ENCODE measurements at places on chromosomes 12 and 14.

GRCh38 chr14:61588419-61588901 is 106.9 kb upstream of the HIF1A start:
- DNase-seq = no peak

- DNase-seq = no peak
Observed at GRCh38 chr12:90299121-90299520, 590.5 kb upstream of the ATP2B1 start.

DNA sequence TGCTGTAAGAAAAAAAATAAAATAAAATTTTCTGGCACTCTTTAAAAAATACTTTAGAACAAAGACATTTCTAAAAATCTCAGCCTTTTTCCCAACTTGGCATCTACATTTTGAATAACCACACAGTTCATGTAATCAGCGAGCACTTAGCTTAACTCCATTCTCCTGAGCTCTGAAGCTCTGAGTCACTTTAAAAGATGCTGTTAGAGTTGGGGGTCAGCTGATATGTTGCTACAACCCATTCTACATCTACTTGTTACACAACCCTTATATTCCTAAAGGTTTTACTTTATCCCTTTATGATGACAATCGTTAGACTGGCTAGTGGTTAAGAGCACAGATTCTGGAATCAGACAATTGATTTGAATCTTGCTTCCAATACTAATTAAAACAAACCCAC is 48.3 kb downstream of the SLC41A2 start:
- DNase-seq = no peak

GRCh38 chr12:56695327-56696101 is 7.4 kb upstream of the PTGES3 start:
- no peak for DNase-seq

- no peak for DNase-seq
Observed at GRCh38 chr12:1935242-1935641, 16.8 kb upstream of the CACNA2D4 start.

DNA sequence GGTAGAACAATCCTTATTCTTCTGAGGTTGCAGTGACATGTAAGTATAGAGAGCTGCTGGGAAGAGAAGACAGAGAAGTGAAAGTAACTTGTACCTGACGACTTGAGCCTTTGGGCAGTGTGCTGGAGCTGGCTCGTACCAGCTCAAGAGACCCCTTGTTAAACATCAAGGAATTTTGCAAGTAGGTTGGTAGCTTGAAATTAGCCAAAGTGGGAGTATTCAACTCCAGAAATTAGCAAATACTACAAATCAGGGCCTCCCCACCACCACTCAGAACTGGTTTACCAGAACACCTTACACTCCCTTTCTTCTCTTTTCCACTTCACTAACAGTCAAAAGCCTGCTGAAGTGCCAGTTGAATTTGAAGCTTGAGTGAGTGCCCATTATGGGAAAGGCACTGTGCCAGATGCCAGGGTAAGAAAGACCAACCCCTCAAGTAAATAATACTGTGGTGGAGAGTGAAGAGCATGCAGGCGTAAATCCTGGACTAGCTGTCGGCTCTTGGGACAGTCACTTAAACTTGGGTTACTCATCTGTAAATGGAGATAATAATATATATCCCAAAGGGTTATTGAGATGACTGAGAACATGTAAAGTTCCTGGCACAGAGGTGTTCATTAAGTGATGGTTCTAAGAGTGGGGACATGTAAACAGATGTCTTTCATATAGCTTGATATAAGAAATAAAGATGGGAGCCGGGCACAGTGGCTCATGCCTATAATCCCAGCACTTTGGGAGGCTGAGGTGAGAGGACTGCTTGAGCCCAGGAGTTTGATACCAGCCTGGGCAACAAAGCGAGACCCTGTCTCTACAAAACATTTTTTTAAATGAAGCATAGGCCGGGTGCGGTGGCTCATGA is 27.0 kb upstream of the EID3 start:
- no peak for DNase-seq

- no peak for DNase-seq
Observed at GRCh38 chr12:120642121-120642520, 1.7 kb downstream of the CABP1 start.

DNA sequence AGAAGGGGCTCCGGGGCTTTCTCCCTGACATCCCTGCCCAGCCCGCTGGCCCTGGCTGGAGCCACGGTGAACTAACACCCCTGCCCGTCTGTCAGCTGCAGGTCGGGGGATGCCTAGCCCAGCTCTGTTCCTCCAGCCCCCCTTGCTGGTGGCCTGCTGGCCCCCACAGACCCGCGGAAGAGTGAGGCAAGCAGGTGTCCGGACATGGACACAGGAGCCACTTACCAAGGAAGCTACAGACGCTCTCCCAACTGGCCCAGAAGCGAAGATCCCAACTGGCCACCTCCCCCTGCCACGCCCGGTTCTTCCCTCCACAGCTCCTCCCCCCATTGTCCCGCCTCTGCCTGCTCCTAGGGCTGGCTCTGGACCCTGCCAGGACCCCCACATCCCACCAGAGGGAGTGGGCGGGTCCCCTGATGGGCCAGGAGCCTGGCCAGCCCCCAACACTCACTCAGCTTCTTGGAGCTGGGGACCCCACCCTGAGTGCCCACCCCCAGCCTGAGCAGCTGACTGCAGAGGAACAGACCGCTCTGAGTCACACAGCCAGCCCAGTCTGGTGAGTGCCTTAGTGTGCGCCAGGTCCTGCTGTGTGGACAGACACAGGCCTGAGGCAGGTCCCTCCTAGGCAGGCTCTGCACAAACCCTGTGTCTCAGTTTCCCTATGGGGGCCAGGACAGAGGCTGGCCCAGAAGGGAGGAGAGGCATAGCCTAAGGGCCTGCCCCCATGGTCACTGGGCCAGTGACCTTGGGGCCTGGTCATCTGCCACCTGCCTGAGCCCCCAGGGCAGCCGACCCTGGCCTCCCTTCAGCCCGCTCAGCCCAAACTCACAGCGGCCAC is 7.7 kb downstream of the AHNAK2 start:
- peak; percentile 26 for DNase-seq

DNA sequence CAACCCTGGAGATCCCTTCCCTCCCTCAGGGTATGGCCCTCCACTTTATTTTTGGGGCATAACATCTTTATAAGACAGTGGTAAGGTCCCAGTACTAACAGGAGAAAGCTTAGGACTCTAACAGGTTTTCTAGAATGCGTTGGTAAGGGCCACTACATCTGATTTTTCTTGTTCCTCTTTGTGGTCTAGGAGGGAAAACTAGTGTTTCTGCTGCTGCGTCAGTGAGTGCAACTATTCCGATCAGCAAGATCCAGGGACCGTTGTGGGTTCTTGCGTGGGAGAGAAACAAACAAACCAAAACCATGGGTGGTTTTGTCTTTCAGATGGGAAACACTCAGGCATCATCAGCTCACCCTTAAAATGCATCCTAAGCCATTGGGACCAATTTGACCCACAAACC is 123.6 kb upstream of the SLC16A7 start:
- no peak for DNase-seq

DNA sequence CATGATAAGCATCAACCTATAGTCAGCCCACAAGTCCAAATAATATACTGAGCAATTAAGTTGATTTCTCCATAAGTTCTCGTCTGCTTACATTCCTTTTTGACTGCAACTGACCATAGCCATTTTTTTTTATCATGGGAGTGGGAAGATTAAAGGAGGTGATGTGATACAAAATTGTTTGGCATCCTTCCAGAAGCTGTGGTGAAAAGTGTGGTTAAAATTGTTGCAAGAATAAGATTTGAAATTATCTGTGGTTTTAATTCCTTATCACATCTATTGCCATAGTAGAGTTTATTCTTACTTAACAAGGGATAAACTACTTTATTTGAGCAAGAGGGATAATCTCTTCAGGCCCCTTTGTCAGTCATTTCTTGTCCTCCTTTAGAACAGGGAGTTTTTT is 50.7 kb downstream of the LIN52 start:
- no peak for DNase-seq

GRCh38 chr12:31644536-31644935 is 15.0 kb upstream of the ETFBKMT start:
- DNase-seq = no peak

- no peak for DNase-seq
Observed at GRCh38 chr12:130873825-130874224, 2.0 kb downstream of the RAN start.

DNA sequence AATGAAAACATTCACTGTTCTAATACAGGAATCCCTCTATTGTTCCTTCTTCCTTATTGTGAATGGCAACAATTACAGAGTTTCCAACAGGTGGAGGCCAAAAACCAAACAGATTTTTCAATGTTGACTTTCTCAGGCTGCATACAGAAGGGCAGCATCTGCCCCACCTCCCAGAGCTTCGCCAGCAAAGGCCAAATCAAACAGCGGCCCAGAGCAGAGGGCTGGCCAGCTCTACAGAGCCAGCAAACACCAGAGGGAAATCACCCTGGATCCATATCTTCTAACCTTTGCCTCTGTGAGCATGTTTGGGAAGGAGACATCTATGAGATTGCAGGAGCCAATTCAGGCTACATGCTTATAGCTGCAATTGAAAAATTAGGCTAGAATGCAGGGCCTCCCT is 4.4 kb upstream of the CRACR2A start:
- no peak for DNase-seq

- DNase-seq = no peak
Observed at GRCh38 chr12:67442896-67443295, 173.7 kb downstream of the CAND1 start.

- no peak for DNase-seq
Observed at GRCh38 chr12:78040111-78040510, 209.4 kb downstream of the NAV3 start.

DNA sequence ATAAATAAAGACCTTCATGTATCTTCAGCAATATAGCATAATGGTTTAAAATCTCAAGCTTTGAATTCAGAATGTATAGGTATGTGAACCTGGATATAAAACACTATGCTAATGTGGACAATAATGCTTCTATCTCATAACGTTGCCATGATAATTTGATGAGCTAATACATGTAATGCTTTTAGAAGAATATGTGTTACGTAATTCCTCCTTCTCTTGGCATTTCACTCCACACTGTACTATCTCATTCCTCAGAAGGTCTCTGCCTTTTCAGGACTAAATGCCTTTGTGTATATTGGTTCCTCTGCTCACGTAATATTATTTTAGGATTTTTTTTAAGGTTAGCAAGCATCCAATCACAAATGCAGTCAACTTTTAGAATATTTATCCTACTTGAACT is 86.5 kb downstream of the FOXA1 start:
- DNase-seq = no peak

DNA sequence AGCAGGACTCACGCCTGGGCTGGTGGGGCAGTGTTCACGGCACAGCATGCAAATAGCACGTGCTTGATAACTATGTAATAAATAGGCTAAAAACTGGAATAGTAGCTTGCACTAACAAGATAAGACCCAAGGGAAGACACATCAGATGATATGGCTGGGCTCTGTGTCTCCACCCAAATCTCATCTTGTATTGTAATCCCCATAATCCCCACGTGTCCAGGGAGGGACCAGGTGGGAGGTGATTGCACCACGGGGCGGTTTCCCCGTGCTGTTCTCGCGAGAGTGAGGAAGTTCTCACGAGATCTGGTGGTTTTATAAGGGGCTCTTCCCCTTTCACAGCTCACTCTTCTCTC is 46.9 kb downstream of the RIMBP2 start:
- DNase-seq = no peak

DNA sequence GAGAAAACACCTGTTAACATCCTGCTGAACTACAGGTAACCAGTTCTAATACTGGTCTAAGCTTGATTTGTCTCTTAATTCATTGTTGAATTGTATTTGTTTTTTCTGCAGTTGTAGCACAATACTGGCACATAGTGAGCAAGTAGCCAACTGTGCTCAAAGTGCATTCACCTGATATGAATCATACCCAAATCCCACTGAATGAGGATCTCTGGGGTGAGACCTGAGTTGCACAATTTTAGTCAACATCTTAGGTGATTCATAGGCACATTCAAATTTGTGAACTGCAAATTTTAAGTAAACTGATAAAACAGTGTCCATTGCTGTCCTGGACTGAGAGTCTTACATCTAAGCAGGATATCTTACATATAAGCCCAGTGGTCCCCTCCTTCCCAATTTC is 12.8 kb downstream of the KCNC2 start:
- no peak for DNase-seq

DNA sequence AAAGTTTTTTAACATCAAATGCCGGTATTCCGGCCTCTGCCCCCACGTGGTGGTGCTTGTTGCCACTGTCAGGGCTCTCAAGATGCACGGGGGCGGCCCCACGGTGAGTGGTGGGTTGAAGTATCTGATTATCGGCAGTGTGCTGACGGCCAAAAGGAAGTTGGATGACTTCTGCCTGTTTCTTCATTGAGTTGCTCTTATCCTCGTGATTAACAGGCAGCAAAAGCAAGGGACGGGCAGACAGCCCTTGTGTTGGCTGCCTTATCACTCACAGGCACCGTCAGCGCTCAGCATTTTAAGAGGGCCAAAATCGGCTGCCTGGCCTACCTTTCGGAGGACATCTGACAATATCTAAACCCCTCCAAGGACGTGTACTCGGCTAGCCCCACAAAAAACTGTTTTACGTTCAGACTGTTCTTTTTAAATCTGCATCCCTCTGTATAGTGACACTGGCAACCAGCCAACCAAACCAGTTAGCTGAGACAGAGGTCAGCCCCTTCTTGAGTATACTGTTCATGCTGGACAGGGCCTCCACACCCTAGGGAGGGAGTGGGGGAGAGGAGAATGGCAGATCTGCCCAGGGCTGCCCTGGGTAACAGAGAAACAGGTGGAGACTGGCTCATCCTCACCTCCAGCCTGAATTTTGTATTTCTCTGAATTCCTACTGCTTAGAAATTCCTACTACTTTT is 22.9 kb upstream of the AKAP5 start:
- no peak for DNase-seq

GRCh38 chr14:91827746-91828145 is 39.6 kb downstream of the TC2N start:
- DNase-seq = no peak

- DNase-seq = no peak
Observed at GRCh38 chr12:12791756-12792369, 6.4 kb downstream of the APOLD1 start.

GRCh38 chr12:100337727-100338126 is 19.1 kb upstream of the SLC17A8 start:
- DNase-seq = no peak

DNA sequence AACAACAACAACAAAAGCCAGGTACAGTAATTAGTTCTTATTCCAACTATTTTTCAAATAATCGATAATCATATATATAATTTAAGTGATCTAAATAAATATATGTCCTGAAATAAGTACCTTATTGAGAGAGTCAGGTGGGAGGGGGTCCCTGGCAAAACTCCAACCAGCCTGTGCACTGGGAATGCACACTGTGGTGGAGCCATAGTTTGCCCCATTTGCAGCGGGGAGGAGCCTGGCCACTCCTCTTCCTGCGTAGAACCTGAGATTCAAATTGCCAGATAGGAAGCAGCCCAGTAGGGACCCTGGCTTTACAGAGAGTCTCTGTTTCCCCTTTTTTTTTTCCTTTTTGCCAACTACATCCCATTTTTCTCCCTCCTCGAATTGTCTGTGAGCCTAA is 26.4 kb downstream of the CPNE8 start:
- DNase-seq = no peak
